ENCODE measurements at places on chromosomes 7 and 10.

GRCh38 chr7:98276241-98276761 is 5.2 kb upstream of the BRI3 start:
- no peak for DNase-seq
- no peak overlapping the region for H3K4me3 ChIP-seq
- no peaks in the 10 kb centered on the region for H3K27me3 ChIP-seq
- H3K4me1 ChIP-seq = no peaks in the 10 kb centered on the region
- no peaks in the 10 kb centered on the region for H3K36me3 ChIP-seq

- H3K27ac ChIP-seq = no peak overlapping the region
- H3K36me3 ChIP-seq = no peaks in the 10 kb centered on the region
- no peaks in the 10 kb centered on the region for H3K27me3 ChIP-seq
Measured at GRCh38 chr10:110069502-110069982, 61.8 kb downstream of the ADD3 start.

DNA sequence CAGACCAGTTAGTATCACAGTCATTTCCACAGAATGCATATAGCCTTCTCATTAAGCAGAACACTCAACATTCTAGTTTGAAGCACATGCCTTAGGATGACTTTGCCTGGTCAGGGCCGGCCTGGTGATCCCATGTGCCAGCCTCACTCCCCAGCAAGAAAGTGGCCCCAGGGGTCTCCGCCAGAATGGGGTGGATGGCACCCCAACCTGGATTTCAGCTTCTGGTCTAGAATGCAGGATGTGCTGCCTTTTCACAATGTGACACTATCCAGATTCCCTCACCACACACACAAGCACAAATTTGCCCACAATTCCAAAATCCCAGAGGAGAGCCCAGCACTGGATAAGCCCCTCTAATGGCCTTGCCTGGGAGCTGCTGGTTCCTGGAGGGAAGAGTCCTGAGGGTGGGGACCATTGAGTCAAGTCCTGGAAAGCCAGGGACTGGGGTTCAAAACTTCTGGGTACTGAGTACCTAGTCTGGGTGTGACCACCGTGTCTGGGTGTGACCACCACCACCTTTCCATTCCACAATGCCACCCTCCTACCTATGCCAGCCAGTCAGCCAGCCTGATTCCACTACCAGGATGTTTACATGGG is 41.5 kb upstream of the GPAM start:
- H3K27me3 ChIP-seq = no peaks in the 10 kb centered on the region
- DNase-seq = no peak
- no peaks in the 10 kb centered on the region for H3K4me1 ChIP-seq
- no peak overlapping the region for H3K27ac ChIP-seq
- H3K36me3 ChIP-seq = no peaks in the 10 kb centered on the region
- H3K4me3 ChIP-seq = no peak overlapping the region

DNA sequence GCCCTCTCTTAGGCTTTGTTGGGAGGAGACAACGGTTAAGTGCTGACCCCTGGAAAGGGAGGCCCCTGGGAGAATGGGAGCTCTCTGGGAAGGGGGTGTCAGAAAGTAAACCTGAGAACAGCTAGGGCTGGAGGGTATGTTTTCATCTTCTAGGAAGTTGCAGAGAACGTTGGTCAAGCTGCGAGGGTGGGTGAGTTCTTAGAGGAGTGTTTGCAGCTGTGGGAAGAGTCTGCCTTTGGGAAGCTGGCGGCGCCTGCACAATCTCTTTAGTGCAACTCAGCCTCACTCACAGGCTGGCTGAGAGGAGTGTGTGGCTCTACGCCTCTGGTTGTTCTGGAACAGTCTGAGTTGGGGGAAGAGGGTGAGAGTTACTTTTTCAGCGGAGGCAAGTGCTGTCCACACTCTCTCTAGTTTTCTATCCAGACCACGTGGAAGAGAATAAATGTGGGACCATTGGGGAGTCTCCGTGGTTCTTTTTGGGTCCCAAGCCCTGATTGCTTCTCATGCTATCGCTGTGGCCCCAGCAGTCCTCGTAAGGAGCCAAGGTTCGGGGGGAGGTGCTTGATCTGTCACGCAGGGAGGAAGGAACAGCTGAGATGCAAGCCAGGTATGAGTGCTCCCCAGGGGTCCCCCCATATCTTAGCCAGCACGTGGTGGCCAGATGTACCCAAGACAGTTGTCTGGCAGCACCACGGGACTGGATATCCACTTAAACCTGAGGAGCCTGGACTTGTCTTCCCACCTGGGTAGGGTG is 237.2 kb downstream of the BUB3 start:
- H3K27me3 ChIP-seq = no peaks in the 10 kb centered on the region
- no peak overlapping the region for H3K4me3 ChIP-seq
- no peak for DNase-seq
- no peaks in the 10 kb centered on the region for H3K4me1 ChIP-seq
- no peaks in the 10 kb centered on the region for H3K36me3 ChIP-seq

DNA sequence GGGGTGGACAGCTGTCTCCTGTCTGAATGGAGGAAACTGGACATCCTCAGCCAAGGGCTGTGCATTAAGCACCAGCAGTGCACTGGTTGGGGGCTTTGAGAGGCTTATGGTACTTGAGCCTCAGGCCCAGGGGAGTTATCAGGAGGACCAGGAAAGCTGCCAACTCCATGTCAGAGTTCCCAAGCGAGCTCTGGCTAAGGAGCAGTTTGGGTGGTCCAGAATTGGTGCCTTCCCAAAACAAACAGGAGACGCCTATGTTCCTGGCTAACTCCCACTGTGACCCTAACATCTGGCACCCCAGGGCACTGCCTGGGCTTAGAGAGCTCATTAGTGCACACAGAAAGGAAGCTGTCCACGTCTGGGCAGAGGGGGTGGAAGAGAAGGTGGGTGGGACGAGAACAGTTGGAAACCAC is 408.6 kb upstream of the NPVF start:
- H3K36me3 ChIP-seq = no peaks in the 10 kb centered on the region
- H3K27ac ChIP-seq = no peak overlapping the region
- peaks cover 2% of the 10 kb centered on the region for H3K4me1 ChIP-seq
- no peak overlapping the region for H3K4me3 ChIP-seq
- no peak for DNase-seq

- H3K36me3 ChIP-seq = peaks cover 1% of the 10 kb centered on the region
- no peaks in the 10 kb centered on the region for H3K27me3 ChIP-seq
- no peaks in the 10 kb centered on the region for H3K4me1 ChIP-seq
- no peak overlapping the region for H3K27ac ChIP-seq
- no peak for DNase-seq
Measured at GRCh38 chr10:1102831-1103230, 46.6 kb downstream of the WDR37 start.

DNA sequence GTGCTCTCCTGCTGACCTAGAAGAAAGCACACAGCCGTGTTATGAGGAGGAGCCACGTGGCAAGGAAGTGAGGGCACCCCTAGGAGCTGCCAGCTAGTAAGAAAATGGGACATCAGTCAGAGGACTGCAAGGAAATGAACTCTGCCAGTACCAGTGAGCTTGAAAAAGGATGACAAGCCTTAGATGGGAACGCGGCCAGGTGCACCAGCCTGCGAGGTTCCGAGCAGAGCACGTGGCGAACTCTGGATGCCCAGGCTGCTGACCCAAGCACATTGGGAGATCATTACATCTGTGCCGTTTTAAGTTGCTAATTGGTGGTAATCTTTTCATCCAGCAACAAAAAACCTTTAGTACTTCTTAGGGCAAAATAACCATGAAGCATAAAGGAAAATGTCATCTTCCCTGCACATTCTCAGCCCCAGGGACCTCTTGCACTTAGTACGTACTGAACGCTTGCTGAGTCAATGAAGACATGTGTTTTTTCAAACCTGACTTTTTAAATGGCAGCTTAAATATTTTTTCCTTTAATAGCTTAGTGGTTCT is 69.4 kb downstream of the AMZ1 start:
- H3K4me3 ChIP-seq = no peak overlapping the region
- H3K27ac ChIP-seq = no peak overlapping the region
- DNase-seq = no peak
- H3K36me3 ChIP-seq = no peaks in the 10 kb centered on the region
- H3K27me3 ChIP-seq = no peaks in the 10 kb centered on the region

DNA sequence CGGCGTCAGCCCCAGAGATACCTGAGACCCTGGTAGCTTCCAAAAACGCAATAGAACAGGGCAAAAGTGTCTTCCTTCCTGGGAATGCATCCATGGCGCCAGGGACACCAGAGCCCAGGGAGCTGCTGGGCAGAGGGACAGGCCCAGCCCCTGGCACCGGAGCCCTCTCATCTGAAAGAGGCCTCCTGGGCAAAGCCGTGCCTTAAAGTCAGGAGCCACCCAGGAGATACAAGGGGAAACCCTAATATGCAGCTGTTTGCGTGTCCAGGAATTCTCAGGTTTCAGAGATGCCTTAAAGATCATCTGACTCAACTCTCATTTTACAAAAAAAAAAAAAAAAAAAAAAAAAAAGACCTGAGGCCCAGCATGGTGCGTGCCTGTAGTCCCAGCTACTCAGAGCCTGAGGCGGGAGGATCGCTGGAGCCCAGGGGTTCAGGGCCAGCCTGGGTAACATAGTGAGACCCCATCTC is 28.0 kb downstream of the NUDT1 start:
- no peaks in the 10 kb centered on the region for H3K36me3 ChIP-seq
- no peak for DNase-seq
- H3K4me3 ChIP-seq = no peak overlapping the region
- H3K27me3 ChIP-seq = no peaks in the 10 kb centered on the region
- H3K4me1 ChIP-seq = peaks cover 4% of the 10 kb centered on the region

DNA sequence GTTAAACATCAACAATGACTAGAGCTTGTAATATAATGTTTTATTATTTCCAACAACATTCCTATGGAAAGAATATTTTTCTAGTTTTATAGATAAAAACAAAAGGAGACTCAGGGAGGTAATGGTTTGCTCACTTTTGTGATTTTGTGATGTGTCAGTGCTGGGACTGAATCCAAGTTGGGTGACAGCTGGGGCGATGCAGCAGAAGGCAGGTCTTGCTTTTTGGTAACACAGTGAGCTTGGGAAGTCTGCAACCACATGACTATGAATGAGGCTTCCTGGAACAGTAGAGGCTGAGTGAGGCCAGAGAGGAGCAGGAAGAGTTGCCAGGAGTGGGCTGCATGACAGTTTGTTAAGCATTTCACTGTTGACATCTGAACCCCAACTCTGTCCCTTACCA is 4.9 kb upstream of the YKT6 start:
- H3K4me1 ChIP-seq = no peaks in the 10 kb centered on the region
- H3K27ac ChIP-seq = no peak overlapping the region
- DNase-seq = no peak
- no peaks in the 10 kb centered on the region for H3K36me3 ChIP-seq
- H3K4me3 ChIP-seq = no peak overlapping the region
- no peaks in the 10 kb centered on the region for H3K27me3 ChIP-seq

DNA sequence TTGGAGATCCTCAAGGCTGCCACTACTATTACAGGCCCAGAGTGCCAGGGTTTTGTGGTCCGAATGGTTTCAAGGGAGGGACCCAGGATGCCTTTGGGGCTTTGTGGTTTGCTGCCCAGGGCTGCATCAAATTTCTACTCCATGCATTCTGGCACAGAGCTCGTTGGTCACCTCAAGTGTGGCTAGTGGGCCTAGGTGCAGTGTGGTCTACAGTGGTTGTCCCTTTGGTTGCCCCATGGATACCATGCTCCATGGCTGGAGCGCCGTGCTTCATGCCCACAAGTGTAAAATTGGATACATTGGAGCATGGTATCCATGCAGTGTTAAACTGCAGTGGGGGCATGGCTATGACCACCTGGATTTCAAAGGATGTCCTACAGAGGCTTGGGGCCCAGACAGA is 5.4 kb upstream of the PRF1 start:
- H3K27me3 ChIP-seq = no peaks in the 10 kb centered on the region
- no peak for DNase-seq
- H3K36me3 ChIP-seq = no peaks in the 10 kb centered on the region
- H3K27ac ChIP-seq = no peak overlapping the region
- no peaks in the 10 kb centered on the region for H3K4me1 ChIP-seq

DNA sequence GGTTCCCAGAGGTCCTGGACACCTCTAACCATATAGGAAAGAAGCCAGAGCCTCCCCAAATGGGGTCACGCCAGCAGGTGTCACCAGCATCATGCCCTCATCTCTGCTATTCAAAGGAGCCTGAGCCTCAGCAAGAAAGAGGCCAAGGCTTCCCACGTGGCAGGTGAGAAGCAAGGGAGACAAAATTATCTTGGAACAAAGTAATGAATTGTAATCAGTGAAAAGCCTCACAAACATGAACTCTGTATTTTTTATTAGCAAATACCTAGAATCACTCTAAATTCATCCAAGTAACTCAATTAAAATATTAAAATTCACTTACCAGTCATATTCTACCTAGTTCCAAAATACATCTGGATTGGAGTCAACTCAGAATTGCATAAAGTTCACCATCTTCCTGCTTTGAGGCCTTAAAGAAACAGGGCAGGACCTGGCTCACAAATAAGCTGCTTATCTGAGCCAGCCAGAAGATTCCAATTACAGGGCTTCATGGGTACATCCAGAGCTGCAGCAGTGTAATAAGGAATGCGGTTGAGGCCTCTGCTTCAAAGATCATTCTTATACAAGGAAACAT is 68.7 kb downstream of the SGMS1 start:
- H3K4me1 ChIP-seq = peaks cover 5% of the 10 kb centered on the region
- DNase-seq = peak; percentile 46
- no peak overlapping the region for H3K27ac ChIP-seq
- H3K27me3 ChIP-seq = no peaks in the 10 kb centered on the region

GRCh38 chr7:36604806-36605205 is 119.5 kb downstream of the AOAH start:
- H3K27ac ChIP-seq = no peak overlapping the region
- no peak for DNase-seq
- H3K4me3 ChIP-seq = no peak overlapping the region
- no peaks in the 10 kb centered on the region for H3K36me3 ChIP-seq
- no peaks in the 10 kb centered on the region for H3K4me1 ChIP-seq

DNA sequence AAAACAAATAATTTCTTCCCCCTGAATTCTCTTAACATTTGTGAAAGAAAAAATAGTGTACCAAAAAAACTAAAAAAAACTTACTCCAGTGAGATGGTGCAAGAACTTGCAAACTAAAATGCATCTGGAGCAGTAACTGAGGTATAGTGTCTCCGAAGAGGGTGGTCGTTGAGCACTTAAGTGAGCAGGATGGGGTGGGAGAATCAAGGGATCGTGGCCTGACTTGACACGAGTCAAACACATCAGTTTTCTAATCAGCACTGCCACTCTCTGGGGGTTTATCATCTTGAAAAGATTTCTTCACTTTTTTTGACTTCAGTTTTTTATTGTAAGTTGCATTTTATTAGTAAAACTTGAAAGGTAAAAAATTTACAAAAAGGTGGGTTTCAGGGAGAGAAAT is 2.5 kb downstream of the ZNF273 start:
- H3K36me3 ChIP-seq = no peaks in the 10 kb centered on the region
- no peak for DNase-seq
- H3K4me3 ChIP-seq = no peak overlapping the region

Data from mesendoderm (in vitro differentiated cells).